Heart right ventricle (tissue), 16 donors: ENCODE measurements at places on chromosomes 16 and 17. TPM values are rescaled to one million over a fixed set of nuclear protein-coding genes. Genes with fewer than 3 reads are reported as not detected.

KRTAP3-1 gene
- not detected for total RNA-seq

RGS11 gene
- total RNA-seq, result 18.2 TPM

CYGB gene
- total RNA-seq, result 32.2 TPM

CCL8 gene
- total RNA-seq, result 0.39 TPM

ZSCAN10 gene
- total RNA-seq, result not detected

NHLRC4 gene
- total RNA-seq, result 0.59 TPM

HYDIN gene
- 2.2 TPM for total RNA-seq

DNAAF8 gene
- 0.32 TPM for total RNA-seq

HS3ST4 gene
- total RNA-seq, result not detected

ZCCHC14 gene
- 16.3 TPM for total RNA-seq

CTF1 gene
- total RNA-seq, result 11.7 TPM

SLFN14 gene
- not detected for total RNA-seq

CD7 gene
- 0.39 TPM for total RNA-seq

ABCC11 gene
- 0.17 TPM for total RNA-seq

PTX4 gene
- not detected for total RNA-seq

P4HB gene
- total RNA-seq, result 292 TPM

SERPINF2 gene
- total RNA-seq, result not detected

EFNB3 gene
- 1.1 TPM for total RNA-seq

ATAD5 gene
- total RNA-seq, result 0.66 TPM

DOC2B gene
- 4.0 TPM for total RNA-seq

ATP2A1 gene
- 0.19 TPM for total RNA-seq

PLEKHH3 gene
- total RNA-seq, result 23.2 TPM

LRRC36 gene
- not detected for total RNA-seq

CAVIN1 gene
- 244 TPM for total RNA-seq

KDM6B gene
- total RNA-seq, result 27.4 TPM
